ENCODE measurements at places on chromosomes 4 and X.

GRCh38 chr4:13703096-13703495, 75.6 kb upstream of the BOD1L1 start:
- no peak for DNase-seq

- no peak for DNase-seq
Measured at GRCh38 chrX:110222497-110223257, 95.2 kb downstream of the AMMECR1 start.

DNA sequence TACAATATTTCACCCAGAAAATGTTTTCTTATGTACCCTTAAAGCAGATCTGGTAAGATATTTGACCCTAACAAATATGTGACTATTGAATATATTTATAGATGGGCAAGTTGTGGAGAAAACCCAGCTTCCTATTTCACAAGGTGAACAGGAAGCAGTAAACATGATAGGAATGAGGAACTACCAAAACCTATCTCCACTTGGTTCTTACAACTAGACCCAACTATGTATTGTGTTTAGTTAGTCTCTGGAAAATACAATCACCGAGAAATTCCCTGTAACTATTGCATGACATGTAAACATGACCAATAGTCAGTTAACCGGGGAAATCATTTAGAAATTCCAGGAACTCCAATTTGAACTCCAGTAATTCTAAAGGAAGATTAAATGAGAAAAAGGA, 8.4 kb upstream of the RXFP1 start:
- no peak for DNase-seq

DNA sequence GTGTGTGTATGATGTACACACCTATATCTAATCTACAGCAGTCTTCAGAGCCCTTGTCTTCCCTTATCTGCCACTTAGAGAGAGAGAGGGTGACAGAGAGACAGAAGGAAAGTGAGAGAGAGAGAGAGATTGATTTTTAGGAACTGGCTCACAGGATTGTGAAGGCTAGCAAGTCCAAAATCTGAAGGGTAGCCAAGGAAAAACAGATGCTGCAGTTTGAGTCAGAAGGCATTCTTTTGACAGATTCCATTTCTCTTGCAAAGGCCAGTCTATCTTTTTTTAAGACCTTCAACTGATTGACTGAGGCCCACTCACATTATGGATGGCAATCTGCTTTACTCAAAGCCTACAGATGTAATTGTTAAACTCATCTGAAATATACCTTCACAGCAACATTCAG, 664.0 kb upstream of the IGFBP7 start:
- DNase-seq: no peak

GRCh38 chrX:69016293-69016941, 148.8 kb downstream of the PJA1 start:
- no peak for DNase-seq

DNA sequence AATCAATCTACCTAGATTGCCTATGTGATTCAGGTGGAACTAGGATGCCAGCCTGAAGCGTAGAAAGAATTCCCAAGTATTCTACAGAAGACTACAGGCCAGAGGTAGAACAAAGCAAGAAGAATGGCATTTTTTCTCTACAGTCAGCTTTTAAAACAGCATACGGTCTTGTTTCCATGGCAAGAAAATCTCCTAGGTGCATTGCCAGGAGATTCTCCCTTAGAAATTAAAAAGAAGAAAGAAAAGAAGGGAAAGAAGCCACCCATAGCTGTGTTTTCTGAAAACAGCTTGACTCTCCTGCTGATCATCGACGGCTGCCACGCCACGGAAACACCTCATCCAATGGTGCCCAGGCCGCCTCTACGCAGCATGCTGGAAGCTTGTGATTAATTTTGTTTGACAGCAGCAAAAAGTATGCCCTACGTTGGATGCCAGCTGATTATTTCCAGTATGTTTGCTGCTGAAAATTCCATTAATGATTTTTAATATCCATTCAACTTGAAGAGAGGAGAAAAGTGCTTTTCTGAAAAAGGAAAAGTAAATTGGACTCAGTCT, 24.1 kb downstream of the ANK2 start:
- no peak for DNase-seq

DNA sequence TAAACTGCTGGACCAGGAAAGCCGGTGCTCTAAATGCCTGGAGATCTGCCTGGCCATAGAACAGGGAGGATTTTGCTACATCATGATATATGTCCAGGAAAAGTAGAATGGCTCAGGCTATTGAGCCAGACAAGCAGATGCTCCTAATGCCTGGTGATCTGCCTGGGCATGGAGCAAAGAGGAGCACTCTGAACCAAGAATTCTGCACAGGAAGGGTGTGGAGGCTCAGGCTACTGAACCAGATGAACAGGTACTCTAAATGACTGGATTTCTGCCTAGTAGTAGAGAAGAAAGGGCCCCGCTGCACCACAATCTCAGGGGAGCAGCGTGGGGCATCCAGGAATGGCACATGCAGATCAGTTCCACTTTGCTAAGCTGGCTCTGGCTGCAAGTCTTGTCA, 607.9 kb downstream of the ANKRD50 start:
- no peak for DNase-seq

DNA sequence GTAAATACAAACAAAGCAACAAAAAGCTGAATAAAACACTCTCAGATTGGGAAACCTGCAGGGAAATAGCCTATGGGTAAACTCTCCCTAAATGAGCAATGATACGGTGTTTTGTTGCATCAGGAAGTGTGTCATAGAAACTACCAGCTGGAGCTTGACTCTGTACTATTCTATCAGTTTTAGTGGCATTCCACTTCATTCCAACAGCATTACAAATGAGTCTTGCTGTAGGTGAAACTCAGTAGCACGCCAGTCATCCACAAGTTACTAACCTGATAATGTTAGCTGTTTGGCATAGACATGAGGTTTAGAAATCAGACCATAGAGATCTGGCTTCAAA, 24.9 kb downstream of the FGFBP1 start:
- DNase-seq: no peak

DNA sequence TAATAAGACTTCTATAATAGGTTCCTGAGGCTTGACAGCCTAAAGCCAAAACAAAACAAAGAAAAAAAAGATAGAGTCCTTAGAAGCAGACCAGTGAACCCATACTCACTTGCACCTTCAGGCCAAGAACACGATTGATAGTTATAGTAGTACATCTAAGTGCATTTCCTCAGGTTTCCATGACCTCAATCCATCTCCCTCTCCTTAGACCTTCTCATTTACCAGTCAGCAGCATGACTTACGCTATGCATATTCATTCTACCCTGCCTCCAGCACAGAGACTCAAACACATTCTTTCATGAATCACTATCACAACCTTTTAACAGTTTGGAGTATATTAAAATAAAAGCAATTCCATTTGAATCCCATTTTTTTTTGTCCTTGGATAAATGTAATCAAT, 855.6 kb downstream of the CCSER1 start:
- no peak for DNase-seq

DNA sequence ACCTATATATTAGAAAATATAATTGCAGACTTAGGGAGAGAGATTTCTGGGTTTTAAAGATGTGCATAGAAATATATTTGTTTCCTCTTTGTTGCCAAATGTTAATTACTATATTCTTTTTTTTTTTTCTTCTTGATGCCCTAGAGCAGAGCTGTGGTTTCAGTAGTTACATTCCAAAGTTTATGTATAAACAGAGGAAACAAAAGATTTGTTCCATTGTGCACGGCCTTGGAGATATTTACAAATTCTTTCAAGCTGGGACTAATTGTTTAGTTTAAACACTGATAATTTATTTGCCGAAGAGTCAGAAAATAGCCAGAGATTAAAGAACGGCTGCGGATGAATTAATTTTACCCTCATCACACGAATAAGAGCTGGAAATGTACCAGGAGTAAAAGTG, 85.1 kb downstream of the USP46 start:
- DNase-seq: no peak

- DNase-seq: no peak
Measured at GRCh38 chrX:16587836-16588235, 62.1 kb upstream of the S100G start.

DNA sequence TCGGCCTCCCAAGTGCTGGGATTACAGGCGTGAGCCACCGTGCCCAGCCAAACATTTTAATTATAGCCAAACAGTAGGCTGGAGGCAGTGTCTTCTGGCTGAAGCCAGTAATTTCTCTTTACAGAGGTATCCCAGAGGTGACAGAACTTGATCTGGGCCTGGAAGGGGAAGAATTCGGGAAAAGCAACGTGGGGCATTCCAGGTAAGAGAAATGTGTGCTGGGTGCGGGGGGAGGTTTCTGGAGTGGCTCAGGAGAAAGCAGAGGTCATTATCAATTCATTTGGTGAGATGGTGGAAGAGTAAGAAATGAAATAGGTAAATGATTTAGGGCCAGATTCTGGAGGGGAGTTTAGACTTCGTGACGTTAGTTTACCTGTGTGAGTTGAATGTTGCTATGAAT, 2.4 kb downstream of the PRIMPOL start:
- no peak for DNase-seq

DNA sequence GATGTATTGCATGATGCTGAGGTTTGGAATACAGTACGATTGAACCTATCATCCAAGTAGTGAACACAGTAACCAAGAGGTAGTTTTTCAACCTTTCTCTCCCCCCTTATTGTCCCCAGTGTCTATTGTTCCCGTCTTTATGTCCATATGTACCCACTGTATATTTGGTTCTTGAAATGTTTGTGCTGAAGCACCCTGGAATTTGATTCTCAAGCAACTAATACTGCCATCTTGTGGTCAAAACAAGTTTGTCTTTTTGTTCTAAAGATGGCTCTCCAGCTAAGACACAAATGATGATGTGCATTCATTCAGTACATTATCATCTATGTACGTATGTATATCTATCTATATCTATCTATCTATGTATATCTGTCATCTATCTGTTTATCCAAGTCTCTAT, 33.5 kb upstream of the DCX start:
- peak; percentile 18 for DNase-seq

- no peak for DNase-seq
Measured at GRCh38 chr4:77593993-77594392, 11.6 kb upstream of the CXCL13 start.

- no peak for DNase-seq
Measured at GRCh38 chr4:110898290-110898689, 275.4 kb upstream of the PITX2 start.

DNA sequence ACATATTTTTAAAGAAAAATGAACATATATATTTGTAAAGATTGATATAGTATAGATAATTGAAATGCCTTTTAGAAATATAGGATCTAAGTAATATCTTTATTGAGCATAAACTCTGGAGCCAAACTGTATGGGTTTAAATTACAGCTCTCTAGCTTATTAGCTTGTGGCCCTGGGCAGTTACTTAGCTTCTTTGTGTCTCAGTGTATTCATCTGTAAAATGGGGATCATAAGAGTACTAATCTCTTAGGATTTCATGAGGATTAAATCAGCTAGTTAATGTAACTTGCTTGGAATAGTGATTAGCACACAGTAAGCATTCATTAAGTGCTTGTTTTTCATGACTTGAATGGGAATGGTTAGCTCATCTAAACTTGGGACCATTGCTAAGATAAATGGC, 32.8 kb downstream of the TRAPPC11 start:
- no peak for DNase-seq

DNA sequence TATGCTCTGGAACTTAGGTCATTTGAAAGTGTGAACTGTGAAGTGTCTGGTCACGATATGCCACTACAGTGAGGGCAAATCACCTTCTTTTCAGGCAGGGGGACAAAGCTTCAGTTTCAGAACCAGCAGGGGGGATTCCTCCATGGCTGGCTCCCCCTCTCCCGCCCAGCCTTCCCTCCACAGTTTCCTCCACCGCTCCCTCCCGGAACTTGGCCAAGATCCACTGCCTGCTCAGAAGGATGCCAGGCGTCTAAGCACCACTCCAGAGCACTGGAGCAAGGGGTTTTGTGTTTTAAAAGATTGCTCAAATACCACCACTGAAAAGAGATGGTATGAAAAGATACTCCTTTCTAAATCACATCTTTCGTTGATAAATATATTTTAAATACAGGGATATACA, 126.9 kb downstream of the ELOVL6 start:
- no peak for DNase-seq

GRCh38 chrX:147069926-147070325, 255.4 kb upstream of the CXorf51A start:
- no peak for DNase-seq

- DNase-seq: no peak
Measured at GRCh38 chrX:28550331-28550872, 36.8 kb upstream of the IL1RAPL1 start.

DNA sequence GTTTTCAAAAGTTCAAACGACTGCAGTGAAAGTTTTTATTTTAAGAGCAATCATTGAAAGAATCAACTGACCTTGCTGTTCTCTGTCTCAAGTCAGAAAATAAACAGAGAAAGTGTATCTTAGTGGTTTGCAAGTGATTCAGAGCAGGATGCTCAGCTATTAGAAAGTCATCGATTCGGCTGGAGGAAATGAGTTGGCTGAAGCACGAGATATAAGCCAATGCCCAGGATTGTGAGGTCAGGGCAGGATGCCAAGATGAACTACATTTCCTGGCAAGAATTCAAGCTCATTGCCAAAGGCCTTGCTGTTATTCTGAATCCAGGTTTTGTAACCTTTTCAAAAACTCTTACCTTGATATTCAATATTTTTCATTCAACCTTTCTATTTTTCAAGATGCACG, 541.4 kb upstream of the BOD1L1 start:
- DNase-seq: no peak

- no peak for DNase-seq
Measured at GRCh38 chr4:184120549-184121127, 97.0 kb downstream of the ENPP6 start.

DNA sequence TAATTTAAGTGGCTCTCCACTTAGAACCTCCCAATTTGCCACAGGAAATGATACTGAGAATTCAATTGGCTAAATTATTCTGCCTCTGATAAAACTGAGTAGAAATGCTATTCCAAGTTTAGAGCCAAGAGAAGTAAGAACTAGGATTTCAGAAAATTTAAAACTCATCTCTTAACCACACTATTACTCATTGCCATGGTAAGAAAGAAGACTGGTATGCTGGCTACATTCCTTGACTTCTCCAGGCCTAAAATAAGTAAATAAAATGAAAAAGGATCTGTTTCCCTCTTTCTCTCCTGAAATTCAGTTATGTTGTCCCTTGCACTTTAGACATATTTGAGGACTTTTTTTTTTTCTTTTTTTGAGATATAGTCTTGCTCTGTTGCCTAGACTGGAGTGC, 23.3 kb downstream of the ZNF280C start:
- DNase-seq: no peak

Data from NT2/D1 (cell line).